Stimulated activated CD4-positive, alpha-beta T cell treated with anti-CD3 and anti-CD28 coated beads, Interleukin-15, amount 100 ng/mL, for 24 hours (primary cell): ENCODE measurements at places on chromosomes 2 and 18.

DNA sequence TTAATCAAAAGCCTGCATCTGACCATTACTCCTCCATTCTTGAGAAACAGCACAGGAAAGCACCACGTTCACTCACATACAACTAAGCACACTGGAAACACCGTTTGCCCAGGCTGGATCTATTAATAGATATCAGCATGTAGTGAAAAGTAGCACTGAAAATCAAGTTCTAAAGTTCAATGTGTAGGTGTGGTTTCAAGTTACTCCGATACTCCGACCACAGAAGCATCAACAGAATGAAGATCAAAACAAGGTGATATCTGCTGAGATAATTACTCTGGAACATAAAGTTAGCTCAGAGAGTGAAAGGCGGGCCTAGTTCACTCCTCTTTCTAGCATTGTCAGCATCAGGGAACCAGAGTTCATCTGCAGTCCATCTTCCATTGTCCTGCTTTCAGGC, 1367.4 kb upstream of the ACVR2A start:
- DNase-seq: no peak

- DNase-seq: no peak
These were observed 47.2 kb downstream of the EIF2AK3 start for GRCh38 chr2:88580088-88580487.

GRCh38 chr2:171523088-171524017, 1.1 kb downstream of the CYBRD1 start:
- DNase-seq: peak; percentile 44

GRCh38 chr2:17059458-17059857, 393.8 kb upstream of the CYRIA start:
- DNase-seq: no peak
